ENCODE measurements at places on chromosomes 13 and 19. TPM values are rescaled to one million over a fixed set of nuclear protein-coding genes. Genes with fewer than 3 reads are reported as not detected.

GRCh38 chr13:95497381-95497807 lies 55.1 kb upstream of the CLDN10 start:
- DNase-seq = no peak

DNA sequence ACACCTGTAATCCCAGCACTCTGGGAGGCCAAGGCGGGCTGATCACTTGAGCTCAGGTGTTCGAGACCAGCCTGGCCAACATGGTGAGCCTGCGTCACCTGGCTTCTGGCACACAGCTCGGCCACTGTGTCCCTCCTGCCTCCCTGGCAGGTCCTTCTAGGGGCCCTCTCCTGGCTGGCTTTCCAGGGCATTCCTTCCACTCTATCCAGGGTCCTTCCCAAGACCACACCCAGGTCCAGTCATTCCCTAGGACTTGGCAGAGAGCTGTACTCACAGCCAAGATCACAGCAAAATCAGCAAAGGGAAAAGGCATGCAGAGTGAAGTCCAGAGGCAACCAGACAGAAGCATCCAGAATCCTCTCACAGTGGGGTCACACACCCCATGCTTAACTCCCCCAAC lies 9.7 kb upstream of the HSH2D start:
- DNase-seq = no peak

DNA sequence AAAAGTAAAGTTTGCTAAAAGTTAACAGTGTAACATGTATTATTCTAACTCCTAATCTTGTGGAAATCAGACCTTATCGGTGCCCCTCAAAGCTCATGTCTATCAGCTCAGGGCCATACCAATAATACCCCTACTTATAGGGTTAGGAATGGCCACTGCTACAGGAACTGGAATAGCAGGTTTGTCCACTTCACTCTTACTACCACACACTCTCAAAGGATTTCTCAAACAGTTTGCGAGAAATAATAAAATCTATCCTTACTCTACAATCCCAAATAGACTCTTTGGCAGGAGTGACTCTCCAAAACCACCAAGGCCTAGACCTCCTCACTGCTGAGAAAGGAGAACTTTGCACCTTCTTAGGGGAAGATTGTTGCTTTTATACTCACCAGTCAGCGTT lies 1677.7 kb downstream of the OLFM4 start:
- no peak for DNase-seq

Gene URAD
- not detected for total RNA-seq

DNA sequence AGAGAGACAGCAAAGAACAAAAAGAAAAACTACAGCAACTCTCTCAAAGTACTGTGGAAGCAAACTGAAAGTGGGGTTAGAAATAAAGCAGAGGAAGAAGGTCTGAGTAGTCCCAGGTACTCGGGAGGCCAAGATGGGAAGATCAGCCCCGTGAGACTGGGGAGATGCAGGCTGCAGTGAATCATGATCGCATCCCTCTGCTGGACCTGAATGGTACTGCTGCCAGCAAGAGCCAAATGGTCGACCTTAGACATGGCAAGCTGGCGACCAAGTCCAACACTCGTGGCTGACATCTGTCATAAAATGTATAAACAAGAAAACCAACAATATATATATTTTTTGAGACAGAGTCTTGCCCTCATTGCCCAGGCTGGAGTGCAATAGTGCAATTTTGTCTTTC lies 33.7 kb upstream of the ZNF724 start:
- peak; percentile 30 for DNase-seq

DNA sequence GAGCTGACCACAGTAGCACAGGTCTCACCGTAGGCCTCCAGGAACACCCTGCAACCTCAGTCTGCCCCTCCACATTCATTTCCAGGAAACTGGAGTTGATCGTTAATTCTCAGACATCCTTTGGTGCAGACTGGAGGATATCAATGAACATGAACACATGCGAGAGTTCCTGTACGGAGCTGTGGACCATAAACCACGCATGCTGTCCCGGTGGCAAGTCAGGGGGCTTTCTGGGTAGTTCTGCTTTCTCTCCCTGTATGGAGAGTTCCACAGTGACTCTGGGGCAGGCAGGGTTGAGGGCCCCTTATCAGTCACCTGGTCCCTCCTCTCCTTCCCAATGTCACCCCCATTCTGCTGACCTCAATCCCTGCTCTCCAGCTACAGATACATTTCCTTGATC lies 55.5 kb upstream of the URI1 start:
- no peak for DNase-seq

- no peak for DNase-seq
These were observed 314.9 kb upstream of the SLITRK5 start for GRCh38 chr13:87356314-87356713.

Gene DCLK1
- total RNA-seq = under 0.01 TPM

DNA sequence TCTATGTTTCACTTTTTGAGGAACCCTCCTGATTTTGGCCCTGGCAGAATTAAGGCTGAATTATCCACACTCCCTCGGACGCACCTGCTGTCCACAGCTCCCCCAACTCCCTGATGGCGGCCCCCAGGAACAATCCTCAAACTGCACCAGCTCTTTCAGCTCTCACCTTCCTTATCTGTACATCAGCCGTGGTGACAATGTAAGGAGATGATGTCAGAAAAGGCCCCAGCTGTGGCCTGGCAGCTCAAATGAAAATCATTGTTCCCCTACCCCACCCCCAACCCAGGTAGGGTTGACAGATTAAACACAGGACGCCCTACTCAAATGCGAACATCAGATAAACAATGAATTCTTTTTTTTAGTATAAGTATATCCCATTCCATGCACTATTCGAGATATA lies 35.0 kb upstream of the KLF2 start:
- no peak for DNase-seq

DNA sequence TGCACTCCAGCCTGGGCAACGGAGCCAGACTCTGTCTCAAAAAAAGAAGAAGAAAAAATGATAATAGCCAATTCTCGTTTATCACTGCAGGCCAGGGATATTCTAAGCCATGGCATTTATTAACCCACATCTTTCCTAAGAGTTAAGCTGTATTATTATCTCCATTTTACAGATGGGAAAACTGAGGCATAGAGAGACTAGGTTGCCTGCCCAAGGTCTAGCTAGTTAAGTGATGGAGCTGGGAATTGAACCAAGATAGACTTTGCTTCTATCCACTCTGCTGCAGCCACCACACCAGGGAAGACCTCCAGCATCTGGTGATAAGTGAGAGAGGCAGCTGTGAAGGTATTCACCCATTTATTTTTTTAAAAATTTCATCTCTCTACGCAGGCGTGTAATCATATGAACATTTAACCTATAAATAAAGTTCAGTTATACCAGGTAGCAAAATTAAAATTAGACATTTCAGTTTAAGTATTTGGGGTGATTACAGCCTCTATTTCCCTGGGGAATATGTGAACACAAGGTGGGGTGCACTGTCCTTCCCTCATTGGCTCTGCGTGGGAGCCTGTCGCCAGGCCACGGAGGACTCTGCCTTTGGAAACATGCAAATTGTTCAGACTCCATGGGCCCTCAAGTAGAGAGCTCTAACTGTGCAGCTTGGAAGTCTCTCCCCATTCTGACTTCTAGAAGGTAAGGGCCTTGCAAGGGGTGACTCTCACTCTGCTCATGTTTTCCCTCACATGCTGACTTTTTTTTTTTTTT lies 157.8 kb downstream of the SIPA1L3 start:
- DNase-seq = no peak

- DNase-seq = no peak
These were observed 68.8 kb downstream of the ARHGEF7 start for GRCh38 chr13:111183959-111184358.

- no peak for DNase-seq
These were observed 711 bp upstream of the FOSB start for GRCh38 chr19:45467115-45467455.

Gene ZNF776
- 15.8 TPM for total RNA-seq

Gene DCAF15
- total RNA-seq = 7.5 TPM

DNA sequence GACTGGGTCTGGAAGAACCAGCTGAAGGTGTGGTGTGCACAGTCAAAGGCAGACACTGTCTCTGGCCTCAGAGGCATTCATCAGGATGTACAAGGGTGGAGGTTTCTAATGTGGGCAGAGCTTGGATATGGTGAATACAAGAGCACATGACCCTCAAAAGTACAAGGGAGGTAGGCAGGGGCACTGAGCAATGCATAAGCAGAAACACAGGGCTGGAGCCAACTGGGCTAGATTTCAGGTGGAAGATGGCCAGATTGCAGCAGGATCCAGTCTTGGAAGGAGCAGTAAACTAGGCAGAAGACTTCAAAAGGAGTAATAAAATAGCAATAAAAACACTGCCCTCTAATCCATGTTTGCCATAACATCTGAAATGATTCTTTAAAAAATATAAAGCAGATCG lies 417.1 kb downstream of the OLFM4 start:
- DNase-seq = no peak

DNA sequence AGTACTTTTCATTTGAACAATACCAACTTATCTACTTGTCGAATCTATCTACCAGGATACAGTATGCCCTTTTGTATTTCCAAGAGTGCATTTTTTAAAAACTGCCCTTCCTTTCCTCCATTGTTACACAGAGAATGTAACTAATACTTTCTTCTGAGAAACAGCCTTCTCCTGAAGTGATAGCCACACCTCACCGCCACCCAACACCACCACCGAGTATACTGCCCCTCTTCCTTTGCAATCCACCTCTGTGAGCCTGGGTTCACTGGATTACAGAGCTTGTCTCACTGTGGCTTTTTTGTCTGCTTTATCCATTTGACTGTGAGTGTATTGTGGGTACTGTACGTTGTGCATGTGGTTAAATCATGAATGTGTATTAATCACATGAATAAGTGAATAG lies 305.4 kb downstream of the KLF12 start:
- no peak for DNase-seq

DNA sequence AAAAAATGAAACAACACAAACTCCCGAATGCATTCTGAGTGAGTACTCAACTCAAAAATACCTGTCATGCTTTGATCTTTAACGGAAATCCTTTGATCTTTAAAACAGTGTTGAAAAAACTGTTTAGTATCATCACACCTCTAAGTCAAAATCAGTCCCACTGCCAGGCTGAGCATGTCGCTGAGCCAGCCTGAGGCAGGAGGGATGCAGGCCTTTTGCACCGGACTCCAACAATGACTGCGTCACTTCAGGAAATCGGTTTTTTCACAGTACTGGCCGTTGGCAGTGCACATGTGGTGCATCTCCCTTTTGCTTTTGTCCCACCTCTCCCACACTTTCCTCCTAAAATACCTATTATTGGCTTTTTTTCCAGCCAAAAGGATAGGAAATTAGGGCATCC lies 78.2 kb downstream of the SHISA2 start:
- DNase-seq = no peak

Gene TEKTIP1
- not detected for total RNA-seq

DNA sequence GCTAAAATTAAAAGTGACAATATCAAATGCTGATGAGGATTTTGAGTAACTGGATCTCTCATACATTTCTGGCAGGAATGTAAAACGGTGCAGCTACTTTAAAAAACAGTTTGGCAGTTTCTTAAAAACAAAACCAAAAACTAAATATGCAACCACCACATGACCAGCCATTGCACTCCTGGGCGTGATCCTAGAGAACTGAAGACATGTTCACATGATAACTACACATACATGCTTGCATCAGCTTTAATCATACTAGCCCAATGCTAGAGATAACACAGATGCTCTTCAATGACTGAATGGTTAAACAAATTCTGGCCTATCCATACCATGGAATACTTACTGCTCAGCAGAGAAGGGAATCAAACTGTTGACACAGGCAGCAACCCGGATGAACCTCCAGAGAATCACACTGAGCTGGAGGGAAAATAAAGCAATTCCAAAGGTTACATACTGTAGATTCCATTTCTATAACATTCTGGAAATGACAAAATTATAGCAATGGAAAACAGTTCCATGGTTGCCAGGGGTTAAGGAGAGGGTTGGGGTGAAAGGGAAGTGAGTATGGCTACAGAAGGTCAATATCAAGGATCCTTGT lies 25.5 kb upstream of the NAXD start:
- no peak for DNase-seq

- no peak for DNase-seq
These were observed 493.6 kb downstream of the FOXO1 start for GRCh38 chr13:40172878-40173277.

Gene SBSN
- 0.56 TPM for total RNA-seq

DNA sequence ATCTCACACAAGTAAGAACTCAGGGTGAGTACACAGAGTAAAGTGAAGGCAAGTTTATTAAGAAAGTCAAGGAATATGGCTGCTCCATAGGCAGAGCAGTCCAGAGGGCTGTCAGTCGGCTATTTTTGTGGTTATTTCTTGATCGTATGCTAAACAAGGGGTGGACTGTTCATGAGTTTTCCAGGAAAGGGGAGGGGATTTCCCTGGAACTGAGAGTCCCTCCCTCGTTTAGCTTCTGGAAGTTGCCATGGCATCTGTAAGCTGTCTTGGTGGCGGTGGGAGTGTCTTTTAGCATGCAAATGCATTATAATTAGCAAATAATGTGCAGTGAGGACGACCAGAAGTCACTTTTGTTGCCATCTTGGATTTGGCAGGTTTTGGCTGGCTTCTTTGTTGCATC lies 5.8 kb upstream of the VSTM1 start:
- no peak for DNase-seq

Data from IMR-90 (cell line).